ENCODE measurements at places on chromosomes 5 and 9.

DNA sequence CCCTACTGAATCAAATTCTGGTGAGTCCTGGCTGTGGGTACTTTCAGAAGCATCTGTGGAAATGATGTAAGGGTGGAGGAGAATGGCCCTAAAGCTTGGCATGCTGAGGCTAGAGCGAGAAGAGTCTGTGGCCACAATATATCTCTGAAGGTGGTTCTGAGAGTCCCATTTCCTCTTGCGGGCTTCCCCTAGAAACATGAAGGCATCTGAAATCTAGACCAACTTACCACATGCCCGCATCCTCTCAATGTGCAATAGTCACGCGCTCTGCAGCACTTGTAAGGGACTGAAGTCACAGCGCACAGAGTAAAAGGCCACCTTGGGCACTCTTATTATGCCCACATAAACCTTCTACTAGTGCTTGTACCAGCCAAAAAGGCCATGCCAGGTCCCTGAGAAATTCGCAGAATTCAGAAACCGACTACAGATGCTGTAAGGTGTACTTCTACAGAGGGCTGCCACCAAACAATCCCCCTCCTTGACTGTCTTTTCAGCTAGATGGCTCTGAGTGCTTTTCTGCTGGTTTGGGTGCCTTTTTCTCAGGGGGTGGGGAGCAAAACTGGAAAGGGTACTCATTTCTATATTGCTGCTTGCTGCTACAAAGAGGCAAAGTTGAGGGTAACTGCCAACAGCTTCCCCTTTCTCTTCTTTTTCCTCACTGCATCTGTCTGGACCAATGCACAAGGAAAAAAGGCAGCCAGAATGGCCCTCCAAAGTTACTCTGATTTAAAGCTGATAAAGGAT is 107.3 kb downstream of the ZDHHC21 start:
- no peak for DNase-seq

DNA sequence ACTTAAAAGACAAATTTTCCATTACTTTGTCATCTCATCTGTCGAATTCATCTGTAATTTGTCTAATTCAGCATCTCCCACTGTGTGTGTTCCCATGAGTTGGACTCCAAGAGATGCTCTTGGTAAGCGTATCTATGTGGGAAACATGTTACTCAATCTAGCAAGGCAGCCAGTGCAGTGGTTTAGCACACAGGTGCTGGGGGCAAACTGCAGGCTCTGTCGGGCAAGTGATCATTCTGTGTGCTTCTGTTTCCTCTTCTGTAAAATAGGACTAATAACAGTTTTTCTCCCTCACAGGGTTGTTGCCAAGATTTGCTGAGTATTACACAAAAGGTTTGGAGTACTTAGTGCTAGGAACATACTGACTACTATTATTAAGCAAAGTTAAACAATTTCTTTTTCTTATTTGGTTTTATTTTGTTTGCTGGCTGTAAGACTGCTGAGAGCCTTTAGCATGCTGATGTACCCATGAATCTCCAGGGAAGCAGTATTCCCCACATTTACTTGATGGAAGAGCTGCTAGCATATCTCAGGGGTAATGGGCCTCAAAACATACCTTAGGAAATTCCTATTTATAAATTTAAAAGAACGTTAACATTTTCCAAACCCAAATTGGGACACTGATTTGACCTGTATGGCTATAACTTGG is 709 bp upstream of the GAPT start:
- DNase-seq, result no peak

DNA sequence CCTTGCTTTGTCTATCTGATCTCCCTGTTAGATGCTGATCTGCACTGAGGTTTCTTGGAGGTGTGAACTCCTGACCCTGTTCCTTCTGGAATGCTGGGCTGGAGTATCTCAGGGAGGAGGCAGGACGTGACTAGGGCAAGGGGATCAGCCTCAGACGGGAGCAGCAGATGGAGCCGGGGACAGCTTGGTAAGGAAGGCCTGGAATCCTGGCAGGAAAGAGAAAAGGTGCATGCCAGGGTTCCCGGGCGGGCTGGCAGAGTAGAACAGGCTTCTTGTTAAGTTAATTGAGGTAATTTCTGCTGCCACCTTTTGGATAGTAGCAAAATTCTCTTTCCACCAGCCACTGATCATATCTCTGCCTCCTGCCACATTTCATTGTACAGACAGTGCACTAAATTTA is 180.9 kb downstream of the ZNF462 start:
- DNase-seq, result no peak

- no peak for DNase-seq
Measured at GRCh38 chr9:20558566-20559016, 63.7 kb downstream of the MLLT3 start.

- DNase-seq, result no peak
Measured at GRCh38 chr9:98236901-98237487, 18.5 kb downstream of the TBC1D2 start.

DNA sequence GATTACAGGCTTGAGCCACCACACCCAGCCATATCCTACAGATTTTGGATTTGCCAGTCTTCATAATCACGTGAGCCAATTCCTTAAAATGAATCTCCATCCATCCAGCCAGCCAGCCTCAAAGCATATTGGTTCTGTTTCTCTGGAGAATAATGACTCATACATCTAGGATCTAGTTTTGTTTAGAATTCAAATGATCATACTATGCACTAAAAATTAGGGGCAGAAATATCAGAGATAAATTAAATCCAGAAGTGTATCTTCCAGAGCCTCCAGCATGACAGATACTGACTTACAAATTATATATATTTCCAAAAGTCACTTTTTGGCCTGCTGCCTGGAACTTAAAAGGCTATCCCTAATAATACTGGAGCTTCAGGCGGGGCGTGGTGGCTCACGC is 119.1 kb upstream of the NR5A1 start:
- no peak for DNase-seq

DNA sequence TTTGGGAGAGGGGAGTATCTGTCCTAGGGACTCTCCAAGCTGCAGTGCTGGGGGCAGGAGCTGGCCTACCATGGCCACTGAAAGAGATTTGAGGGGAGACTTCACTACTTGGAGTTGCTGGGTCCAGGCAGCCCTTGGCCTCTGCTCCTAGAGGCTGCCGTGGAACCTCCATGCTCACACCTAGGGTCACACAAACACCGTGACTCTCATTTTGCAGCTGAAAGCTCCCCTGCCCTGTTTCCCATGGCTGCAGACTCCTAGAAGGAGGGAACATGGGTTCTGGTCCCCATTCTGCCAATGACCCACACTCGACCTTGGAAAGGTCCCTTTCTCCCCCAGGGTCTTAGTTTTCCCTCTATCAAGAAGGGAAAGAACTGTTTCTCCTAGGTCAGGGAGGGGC is 147.1 kb upstream of the PPP1R26 start:
- DNase-seq, result no peak

GRCh38 chr9:131024978-131025868 is 16.2 kb downstream of the LAMC3 start:
- DNase-seq, result no peak

DNA sequence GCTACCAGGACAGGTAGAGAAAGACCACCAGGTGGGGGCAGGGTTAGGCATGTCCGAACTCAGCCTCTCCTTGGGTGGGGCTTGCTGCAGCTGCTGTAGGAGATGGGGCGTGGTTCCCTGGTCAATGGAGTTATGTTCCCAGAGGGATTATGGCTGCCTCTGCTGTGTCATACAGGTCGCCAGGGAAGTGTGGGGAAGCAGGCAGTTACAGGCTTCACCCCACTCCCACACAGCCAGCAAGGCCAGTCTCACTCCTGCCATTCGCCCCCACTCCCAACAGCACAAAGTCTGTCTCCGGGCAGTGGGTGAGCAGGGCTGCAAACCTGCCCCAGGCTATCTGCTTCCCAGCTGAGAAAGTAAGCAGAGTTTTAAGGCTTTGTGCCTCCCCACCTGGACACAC is 20.0 kb upstream of the CEP72 start:
- DNase-seq, result no peak

DNA sequence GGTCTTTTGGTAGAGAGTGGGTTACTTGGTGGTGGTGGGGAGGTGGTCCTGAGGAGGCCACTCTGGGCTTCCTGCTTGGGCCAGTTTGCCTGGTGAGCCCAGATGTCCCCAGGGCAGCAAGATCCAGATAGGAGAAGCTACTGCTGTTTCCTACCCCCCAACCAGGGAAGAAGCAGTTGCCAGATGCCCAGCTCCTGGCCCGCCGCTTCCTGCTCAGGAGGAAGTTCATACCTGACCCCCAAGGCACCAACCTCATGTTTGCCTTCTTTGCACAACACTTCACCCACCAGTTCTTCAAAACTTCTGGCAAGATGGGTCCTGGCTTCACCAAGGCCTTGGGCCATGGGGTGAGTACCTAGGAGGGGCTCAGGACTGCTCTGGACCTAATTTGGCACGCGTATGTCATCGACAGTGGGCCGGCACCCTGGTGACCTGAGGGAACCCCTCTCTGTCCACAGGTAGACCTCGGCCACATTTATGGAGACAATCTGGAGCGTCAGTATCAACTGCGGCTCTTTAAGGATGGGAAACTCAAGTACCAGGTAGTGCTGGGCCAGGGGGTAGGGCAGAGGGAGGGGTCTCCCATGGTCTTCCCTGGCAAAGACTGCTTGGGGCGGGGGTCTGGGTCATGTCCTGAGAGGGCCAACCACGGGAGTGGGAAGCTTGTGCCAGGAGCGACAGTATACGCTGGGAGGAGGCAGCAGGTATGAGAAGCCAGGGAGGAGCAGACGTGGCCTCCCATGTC is 10.6 kb downstream of the PTGS1 start:
- no peak for DNase-seq

DNA sequence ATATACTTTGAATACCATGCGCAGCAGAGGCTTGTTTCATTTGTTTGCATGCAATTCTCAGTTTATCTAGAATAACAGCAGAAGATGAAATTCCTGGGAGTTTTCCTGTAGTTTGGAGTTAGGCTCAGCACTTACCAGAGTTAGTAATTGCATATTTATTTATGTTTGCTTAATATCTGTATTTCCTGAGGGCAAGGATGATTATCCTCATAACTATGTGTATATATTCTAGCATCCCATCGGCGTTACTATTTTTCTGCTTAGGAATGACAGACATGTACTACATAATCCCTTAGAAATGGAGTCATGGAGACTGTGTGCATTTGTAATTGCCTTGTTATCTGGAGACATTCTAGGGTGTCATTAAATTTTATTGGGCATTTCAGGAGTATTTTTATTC is 1184.8 kb downstream of the DTWD2 start:
- DNase-seq, result no peak

DNA sequence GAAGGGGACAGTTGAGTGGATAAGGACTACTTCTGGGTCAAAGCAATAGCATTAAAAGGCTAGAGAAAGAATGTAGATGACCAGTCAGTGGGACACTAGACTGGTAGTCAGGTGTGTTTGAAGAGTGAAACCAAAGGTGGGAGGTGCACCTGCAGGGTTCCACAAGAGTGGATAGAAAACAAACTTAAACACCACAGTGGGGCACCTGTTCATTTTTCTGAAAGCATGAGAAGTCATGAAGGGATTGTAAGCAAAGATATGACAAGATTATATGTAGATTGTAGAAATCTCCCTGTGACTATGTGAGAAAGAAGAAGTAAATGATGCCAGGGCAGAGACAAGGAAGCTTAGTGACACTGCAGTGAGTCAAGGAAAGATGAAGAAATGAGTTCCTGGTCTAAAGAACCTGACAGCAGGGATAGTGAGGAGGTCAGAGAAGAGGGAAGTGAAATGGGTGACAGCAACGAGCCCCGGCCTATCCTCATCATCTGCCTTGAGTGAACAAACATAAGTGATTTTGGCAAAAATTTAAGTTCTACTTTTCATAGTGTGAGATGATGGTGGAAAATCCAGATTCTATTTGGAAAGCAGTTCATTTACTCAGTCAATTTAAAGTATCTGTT is 296.9 kb downstream of the TLE4 start:
- DNase-seq, result no peak

DNA sequence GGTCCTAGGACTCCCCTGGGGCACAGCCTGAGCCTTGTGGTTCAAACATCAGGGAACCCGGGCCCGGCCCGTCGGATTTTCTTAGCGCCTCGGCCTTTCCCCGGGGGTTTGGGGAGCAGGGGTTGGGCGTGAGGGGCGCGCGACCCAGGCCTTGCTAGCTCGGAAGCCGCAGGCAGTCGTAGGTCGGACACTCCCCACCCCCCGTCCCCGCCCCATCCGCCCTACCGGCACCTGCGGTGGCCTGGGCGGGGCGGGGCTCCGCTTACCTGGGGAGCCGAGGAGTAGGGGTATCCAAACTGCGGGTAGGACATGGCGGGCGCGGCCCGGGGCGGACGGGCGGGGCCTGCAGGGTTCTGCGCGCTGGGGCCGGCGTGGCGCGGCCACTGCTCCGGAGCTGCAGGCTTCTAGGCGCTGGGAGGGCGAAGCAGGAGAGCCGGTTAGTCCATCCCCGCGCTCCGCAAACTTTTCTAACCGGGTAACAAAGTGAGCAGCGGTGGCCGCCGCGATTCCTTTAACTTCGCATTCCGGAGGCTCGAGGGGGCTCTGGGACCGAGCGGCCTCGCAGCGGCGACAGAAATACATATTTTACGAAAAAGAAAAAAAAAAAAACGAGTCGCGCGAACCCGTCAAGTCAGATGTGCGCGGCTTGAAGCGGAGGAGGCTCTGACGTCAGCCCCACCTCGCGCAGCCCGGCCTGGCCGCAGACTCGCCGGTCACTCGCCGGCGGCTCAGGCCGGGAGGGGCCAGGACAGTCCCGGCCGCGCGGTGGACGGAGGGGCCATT is at the start of gene IRX4:
TSS of gene IRX4 (minus strand) at position 589 of the 783 bp plus-strand sequence. CDS start at position 311, 278 bp downstream.
- no peak for DNase-seq

GRCh38 chr5:146342882-146343865 is 4.5 kb downstream of the POU4F3 start:
- no peak for DNase-seq

- DNase-seq, result no peak
Measured at GRCh38 chr9:125529589-125530515, 177.2 kb downstream of the MAPKAP1 start.

GRCh38 chr5:116440457-116441001 is 134.1 kb downstream of the SEMA6A start:
- no peak for DNase-seq

- no peak for DNase-seq
Measured at GRCh38 chr9:106587042-106587441, 275.9 kb upstream of the ZNF462 start.

DNA sequence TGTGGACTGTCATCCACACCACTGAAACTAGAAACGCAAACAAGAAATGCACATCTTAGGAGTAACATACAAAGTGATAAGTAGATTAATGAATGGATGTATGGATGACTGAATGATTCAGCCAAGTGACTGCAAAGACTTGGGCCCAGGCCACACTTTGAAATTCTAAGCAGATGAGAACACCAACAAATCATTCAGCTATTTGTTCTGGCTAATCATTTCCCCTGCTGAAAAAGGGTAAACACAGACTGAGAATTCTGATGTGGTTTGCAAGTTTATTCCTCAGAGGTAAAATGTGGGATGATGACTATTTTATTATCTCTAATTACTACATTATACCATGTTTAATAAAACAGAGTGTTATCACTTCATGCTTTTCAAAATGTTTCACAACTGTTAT is 163.2 kb upstream of the ADAMTS16 start:
- no peak for DNase-seq

DNA sequence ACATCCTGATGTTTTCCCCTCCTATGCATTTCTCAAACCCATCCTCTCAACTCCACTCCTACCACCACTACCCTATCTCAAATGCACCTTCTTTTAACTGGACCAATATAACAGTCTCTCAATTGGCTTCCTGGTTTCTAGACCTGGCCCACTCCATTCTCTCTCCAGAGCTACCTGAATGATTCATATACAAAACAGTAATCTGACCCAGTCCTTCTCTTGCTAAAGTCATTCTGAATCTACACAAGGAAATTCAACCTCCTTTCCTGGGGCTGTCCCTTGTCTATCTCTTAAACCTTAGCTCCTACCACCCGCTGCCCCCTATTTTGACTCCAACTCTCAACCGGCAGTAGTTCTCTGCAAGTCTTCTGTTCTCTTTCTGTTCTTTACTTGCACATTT is 97.2 kb downstream of the PCSK1 start:
- DNase-seq, result no peak

GRCh38 chr9:15282567-15283285 is 24.3 kb downstream of the TTC39B start:
- DNase-seq, result no peak
